ENCODE measurements at places on chromosomes 2 and 18.

DNA sequence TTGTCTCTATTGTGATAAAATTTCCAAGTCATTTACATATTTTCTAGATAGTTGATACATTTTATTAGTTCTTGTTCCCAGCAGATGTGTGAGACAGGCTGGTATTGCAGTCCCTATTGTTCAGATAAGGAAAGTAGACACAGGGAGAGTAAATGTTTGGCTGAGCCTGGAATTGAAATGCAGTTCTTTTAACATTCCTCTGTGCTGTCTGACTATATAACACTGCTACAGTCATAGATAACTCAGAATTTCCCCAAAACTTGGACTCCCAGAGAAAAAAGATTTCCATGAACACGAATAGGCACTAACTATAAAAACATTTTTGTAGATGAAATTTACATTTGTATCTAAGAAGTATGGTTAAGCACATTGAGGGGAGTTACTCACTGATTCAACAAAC lies 71.4 kb downstream of the PLCL1 start:
- DNase-seq: no peak

DNA sequence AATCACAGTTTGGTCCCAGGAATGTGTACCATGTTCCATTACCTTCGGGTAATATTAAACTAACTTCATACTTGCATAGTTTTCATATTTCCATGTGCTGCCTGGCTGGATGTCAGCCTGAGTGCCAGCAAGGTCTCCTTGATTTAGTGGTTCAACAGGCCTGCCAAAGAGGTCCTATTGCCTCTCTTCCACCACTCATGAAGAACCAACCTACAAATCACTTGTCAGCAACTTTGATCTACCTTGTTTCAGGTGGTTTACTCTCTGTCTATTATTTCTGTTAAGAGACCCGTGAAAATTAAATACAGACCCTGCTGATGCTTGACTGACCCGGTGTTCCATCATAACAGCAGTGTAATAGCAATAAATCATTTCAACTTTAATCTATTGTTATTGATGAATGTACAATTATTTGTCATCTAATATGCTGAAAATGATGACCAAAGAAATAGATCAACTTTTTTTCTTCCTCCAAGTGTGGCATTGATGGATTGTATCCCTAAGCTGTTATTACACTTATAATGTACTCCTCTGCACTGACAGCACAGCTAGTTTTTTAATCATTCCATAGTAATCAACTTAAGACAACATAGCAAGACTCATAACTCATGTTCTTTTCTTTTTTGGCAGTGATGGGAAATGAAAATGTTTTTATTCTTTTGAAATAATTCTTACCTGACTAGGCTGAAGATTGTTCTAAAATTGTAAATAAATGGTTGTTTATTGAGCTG lies 1220.2 kb upstream of the ACVR2A start:
- no peak for DNase-seq

- DNase-seq: no peak
These were observed 265.5 kb downstream of the CYRIA start for GRCh38 chr2:16400127-16400623.

DNA sequence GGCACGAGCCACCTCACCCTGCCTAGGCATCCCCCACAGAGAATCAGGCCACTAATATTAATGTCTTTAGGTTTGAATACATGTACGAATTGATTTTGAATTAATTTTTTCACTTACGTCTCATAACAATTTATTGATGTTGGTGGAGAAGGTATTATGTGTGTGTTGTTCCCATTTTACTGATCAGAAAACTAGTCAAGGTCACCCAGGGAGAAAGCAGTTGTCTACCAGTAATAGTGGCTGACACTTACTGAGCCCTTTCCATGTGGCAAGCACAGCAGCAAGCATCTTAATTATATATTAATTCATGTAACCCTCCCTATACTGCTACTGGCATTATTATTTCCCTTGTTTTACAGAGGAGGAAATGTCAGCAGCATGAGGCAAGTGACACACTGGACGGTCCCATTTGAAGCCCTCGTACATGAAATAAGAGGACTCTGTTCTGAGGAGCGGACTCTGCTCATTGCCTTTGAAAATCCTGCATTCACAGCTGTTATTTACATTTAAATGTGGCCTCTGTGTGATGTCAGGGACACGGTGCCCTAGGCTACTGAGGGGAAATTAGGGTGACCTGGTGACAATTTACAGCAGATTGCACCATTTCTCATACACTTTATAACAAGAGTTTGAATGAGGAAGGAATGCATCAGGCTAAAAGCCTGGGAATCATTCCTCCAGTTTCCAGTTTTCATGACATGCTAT lies 30.9 kb upstream of the KCNE4 start:
- DNase-seq: no peak

GRCh38 chr18:73653251-73653650 lies 494.4 kb downstream of the FBXO15 start:
- no peak for DNase-seq

DNA sequence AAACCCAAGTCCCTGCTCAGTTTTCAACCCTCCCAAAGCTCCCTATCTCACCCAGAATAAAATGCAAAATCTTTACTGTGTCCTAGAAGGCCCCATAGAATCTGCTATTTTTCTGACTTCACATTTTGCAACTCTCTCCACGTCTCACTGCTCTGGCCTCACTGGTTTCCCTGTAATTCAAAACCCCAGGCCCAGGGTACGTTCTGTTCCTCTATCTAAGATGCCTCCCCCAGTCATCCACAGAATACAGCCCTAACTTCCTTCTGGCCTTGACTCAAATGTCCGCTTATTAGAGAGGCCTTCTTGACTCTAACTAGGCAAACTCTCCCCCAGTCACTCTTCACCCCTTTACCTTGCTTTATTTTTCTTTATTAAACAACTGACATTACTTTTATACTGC lies 42.0 kb downstream of the FAM161A start:
- no peak for DNase-seq

GRCh38 chr2:240452462-240453256 lies 17.2 kb downstream of the GPC1 start:
- no peak for DNase-seq

- DNase-seq: no peak
These were observed 66.2 kb downstream of the HNMT start for GRCh38 chr2:138030459-138030858.

- no peak for DNase-seq
These were observed 279.7 kb downstream of the SRBD1 start for GRCh38 chr2:45331410-45331786.

GRCh38 chr2:203400805-203401585 lies 72.8 kb downstream of the ABI2 start:
- DNase-seq: no peak

Measured in activated T-cell treated with anti-CD3 and anti-CD28 coated beads, Interleukin-2, amount 50 U/mL, for 1 hour (primary cell).